ENCODE measurements at places on chromosomes 5 and 9.

- DNase-seq = no peak
These were observed 453.3 kb downstream of the BNC2 start for GRCh38 chr9:16417161-16417560.

DNA sequence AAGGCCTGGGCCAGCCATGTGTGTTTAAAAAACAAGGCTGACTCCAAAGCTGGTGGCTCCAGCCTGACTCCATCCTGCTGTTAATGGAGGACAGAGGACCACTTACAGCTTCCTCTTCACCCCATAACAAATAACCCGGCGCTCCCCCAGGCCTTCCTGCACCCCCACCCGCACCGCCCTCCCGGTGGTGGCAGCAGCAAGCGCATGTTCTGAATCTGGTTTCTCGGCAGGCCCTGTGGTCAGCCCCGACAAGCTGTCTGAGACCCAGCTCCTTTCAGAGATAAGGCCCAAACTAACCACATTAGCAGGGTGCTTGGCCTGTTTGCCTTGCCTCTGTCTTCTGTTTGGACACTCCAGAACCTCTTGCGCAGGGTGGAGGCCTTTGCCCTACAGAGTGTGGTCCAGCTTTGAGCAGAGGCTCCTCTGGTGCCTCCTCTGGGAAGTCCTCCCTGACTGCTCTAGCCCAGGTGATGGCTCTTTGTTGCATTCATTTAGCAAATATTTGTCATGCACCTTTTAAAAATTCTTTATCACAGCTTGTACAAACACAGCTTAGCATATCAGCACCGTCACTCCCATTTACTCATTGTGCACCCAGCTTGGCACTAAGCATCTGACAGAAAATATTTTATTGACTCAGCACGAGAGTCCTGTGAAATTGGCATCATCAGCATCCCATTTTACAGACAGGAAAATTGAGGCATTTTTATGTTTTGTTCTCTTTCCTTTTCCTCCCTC, 78.4 kb downstream of the NDFIP1 start:
- DNase-seq = no peak

DNA sequence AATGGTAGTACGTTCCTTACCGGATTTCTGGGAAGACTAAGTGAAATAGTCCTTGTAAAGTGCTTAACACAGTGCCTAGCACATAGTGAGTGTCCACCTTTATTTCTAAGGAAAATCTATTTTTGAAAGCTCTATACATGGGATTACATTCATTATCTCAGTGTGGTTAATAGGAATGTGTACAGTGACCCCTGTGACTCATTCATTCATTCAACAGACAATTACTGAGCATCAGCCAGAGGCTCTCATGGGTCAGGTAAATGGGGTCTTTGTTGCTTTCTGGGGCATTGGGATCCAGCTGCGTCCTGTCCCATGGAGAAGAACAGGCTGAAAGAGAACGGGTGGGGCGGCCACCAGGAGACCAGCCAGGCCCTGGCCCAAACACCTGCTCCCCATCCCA, 226.2 kb upstream of the TBC1D2 start:
- no peak for DNase-seq

DNA sequence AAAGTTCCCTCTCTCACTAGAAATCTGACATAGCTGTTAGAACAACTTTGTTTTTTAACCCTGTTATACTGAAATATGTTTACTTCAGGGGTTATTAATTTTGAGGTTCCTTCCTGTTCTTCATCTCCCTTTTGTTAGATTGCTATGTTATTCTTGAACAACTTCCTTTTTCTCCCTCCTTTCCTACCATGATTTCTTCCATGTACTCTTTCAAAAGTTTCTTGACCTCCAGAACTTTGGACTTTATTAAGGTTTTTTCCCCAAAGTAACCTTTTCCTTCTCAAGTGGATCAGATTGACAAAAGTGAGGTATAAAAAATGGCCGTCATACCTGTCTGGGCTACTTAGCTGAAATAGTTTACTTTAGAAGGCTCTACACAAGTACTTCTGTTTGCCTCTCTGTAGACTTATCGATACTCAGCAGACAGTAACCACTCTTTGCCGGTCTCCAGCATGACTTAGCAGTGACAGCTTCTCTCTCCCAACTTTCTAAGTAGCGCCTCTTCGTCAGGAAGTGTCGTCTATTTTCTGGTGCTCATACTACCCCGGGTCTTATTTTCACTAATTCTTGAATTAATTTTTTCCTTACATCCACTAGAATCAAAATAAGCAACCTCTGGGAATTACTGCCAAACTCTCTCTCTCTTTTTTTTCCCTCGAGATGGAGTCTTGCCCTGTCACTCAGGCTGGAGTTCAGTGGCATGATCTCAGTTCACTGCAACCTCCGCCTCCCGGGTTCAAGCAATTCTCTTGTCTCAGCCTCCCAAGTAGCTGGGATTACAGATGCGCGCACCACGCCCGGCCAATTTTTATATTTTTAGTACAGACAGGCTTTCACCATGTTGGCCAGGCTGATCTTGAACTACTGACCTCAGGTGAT, 19.7 kb downstream of the NFIL3 start:
- DNase-seq = no peak
